ENCODE measurements at places on chromosomes 12 and 14.

- DNase-seq, result no peak
Observed at GRCh38 chr14:47277703-47278102, 397.7 kb downstream of the MDGA2 start.

DNA sequence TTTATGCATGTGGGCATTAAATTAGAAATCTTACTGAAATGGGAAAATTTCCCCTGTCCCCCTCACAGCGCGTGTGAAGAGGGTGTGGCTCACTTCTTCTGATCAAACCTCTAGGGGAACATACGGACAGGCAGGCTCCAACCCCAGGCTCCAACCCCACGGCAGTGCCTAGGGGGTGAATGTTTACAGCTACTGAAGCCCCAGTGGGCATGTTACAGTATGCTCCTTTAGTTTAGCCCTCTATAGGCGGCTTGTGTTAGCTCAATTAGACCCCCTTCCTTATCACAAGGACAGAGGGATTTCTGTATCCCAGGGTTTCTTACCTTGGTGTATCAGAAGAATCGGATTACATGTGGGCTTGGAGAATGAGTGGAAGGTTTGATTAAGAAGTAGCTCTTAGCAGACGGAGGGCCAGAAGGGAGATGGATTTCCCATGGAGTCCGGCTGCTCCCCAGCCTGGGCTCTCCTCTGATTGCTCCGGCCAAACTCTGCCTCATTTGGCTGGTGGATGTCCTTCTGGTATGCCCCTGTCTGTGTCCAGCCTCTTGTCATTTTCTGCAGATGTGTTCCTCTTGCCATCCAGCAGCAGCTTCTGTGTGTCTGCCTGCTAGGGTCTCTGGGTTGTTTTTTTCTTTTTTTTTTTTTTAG, 223.7 kb downstream of the TMTC2 start:
- no peak for DNase-seq

- DNase-seq, result no peak
Observed at GRCh38 chr14:47674543-47675465, 601 bp downstream of the MDGA2 start.

DNA sequence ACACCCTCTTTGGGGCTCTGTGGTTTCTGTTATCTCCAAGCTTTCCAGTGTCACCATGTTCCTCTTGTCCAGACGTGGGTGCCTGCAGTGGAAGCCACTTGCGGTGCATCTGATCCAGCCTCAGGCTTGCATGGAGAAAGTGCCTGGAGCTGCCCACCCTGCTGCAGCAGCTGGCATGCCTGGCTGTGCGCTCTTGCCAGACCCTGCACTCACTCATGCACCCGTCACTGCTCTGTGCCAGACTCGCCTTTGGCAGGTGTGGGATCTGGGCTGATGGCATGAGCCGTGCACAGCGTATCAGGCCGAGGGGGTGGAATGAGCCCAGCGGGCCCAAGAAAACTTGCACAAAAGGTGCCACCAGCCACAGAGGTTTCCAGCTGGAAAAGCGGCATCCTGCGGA, 105.1 kb downstream of the MNAT1 start:
- no peak for DNase-seq

DNA sequence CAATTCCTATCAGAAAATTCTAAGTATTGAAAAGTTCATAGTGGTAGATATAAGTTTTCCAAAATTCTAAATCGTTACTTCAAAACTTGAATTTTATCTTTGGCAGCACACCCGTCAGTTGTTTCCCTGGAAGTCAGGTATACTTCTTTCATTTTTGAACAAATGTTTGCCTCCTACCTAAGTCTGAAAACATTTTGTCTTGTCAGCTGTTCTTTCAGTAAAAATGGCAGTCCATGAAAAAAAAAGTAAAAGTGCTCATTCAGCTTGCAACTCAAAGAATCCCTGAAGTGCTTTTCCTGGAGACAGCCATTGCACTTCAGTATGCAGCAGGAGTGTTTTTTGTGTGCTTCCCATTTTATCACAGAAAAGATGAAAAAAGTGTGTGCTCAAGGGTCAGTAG, 130.1 kb upstream of the NEDD1 start:
- DNase-seq, result no peak

GRCh38 chr14:95541932-95542930, 7.4 kb downstream of the GLRX5 start:
- no peak for DNase-seq

- no peak for DNase-seq
Observed at GRCh38 chr12:92650228-92650822, 52.5 kb upstream of the PLEKHG7 start.

DNA sequence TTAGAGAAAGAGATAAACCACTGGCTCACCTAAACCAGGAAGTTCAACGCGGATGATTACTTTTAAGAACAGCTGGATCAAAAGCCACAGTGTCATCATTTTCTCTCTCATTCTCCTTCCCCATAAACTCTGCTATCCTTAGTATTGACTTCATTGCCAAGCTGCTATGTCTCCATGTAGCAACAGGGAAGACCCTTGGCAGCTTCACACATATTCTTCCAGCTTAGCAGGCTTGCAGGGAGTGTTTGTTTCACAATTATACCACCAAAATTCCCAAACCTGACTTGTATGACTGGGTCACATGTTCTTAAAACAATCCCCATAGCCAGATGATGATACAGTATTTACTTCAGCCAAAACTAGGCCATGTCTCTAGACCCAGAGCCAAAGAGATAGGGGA, 235.5 kb downstream of the PAWR start:
- DNase-seq, result no peak

DNA sequence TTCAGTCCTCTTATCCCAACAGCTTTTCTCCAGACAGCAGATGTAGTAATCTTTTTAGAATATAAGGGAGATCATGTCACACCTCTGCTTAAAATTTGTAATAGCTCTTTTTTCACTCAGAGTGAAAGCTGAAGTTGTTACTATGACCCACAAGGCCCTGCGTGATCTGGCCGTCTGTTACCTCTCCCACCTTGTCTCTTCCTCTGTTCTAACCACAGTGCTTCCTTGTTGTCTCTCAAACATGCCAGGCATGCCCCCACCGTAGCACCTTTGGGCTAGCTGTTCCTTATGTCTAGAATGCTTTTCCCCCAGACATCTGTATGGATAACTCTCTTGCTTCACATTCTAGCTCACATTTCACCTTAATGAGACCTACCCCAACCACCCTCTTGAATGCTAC, 6.5 kb downstream of the NECAP1 start:
- DNase-seq, result peak; percentile 22

GRCh38 chr12:1439201-1439600, 155.2 kb downstream of the FBXL14 start:
- DNase-seq, result no peak

- no peak for DNase-seq
Observed at GRCh38 chr12:106118-106591, 39.6 kb downstream of the IQSEC3 start.

GRCh38 chr12:72966684-72967083, 694.5 kb downstream of the TRHDE start:
- no peak for DNase-seq

DNA sequence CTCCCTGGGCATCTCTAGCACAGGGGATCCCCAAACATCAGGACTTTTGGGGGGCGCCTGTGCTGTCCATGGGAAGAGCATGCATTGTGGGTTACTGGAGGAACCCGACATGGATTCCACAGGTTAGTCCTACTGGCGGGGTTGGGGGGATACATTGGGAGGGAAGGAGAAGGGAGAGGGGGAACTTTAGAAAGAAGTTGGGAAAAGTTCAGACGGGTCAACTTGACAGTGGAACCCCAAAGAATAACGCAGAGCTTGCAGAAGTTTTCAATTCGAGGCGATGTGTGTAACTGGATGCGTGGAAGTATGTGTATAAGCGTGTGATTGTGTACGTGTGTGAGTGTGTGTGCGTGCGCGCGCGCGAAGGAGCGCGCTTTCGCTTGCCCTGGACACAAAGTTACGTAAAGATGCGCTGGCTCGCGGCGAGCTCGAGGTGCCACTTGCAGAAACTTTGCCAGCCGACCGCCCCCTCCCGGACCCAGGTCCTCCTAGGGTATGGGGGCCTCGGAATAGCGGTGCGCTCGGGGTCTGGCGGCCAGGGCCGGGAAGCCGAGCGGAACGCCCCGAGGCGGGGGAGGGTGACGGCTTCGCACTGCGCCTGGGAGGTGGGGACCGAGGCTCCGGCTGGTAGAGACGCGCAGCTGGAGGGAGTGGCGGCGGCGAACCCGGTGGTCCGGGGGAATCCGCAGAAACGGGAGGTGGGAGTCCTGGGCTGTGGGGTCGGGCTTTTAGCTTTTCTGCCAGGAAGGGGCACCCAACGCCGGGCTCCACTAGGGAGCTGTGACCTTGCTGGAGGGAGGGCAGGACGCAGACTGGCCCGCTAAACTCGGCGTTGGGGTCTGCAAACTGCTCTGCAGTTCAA, 669 bp downstream of the RFX4 start:
- DNase-seq, result no peak

DNA sequence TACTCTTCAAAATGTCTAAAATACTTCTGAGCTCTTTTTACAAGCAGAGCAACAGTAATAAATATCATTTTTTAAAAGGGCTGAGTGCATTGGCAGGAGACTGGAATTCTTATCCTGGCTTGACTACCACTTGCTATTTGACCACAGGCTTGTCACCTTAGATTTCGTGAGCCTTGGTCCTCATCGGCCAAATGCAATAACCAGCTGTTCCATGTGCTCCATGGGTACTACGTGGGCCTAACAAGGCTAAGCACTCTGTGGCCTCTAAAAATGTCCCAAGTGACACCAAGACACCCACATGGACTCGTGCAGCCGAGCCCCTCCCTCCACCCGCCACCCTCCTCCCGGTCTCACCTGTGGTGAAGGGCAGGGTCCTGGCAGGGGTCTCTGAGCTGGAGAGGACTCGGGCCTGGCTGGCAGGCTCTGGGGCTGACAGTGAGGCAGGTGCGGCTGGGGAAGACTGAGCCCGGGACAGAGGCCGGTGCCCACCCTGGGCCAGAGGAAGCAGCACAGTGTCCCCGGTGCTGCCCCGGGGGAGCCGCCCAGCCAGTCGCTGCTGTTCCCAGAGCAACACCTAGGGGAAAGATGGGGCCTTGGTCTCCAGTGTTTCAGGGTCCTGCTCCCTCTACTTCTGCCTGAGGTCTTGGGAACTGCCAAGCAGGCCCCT, 20.1 kb downstream of the SLC48A1 start:
- no peak for DNase-seq

GRCh38 chr12:906062-906585, 43.4 kb downstream of the RAD52 start:
- DNase-seq, result no peak

DNA sequence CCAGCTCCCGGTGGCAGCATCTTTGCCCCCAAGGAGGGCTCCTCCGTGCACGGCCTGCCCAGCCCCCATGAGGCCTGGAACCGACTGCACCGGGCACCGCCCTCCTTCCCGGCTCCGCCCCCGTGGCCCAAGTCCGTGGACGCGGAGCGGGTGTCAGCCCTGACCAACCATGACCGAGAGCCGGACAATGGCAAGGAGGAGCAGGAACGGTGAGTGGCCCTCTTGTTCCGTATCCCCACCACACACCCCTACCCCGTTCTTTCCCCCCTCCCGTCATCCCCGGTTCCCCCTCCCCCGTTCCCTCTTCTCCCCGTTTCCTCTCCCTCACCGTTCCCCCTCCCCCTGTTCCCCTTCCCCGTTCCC, 28.3 kb downstream of the LRCOL1 start:
- no peak for DNase-seq

- no peak for DNase-seq
Observed at GRCh38 chr12:92735131-92735721, 32.4 kb downstream of the PLEKHG7 start.

DNA sequence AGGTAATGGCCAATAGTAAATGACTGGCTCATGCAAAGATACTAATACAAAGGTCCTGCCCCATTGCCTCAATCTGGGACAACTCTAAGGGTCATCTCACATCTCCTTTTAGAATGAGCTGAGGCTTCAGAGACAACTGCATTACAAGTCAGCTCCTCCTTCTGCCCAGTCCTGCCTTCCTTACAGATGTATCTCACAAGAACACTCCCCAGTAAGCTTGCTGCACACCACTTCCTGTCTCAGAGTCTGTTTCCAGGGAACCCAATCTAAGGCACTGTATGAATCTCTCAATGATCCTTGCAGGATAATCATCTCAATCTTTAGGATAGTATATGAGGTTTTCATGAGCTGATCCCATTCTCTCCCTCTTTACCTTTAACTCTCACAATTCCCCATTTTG, 57.8 kb upstream of the ZDHHC17 start:
- DNase-seq, result no peak

- DNase-seq, result no peak
Observed at GRCh38 chr12:92105676-92106075, 40.0 kb downstream of the BTG1 start.

- DNase-seq, result no peak
Observed at GRCh38 chr14:41629876-41630275, 23.2 kb downstream of the LRFN5 start.

DNA sequence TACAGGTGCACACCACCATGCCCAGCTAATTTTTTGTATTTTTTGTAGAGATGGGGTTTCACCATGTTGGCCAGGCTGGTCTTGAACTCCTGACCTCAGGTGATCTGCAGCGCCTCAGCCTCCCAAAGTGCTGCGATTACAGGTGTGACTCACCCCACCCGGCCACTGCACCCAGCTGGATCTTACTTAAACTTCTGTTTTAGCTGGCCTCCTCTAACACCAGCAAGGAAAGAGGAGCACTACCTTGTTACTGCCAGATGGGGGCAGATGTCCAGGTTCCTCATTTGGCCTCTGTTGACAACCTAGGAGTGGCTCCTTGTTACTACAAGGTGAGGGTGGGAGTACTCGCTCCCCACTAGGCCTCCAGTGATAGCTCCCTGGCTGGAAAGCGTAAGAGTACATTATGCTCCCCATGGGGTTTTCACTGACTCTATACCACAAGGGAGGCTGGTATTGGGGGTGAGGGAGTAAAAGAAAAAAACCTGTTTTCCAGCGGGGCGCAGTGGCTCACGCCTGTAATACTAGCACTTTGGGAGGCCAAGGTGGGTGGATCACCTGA, 13.2 kb upstream of the ARF6 start:
- DNase-seq, result peak; percentile 41

GRCh38 chr14:48527832-48528231, 852.4 kb upstream of the MDGA2 start:
- no peak for DNase-seq

DNA sequence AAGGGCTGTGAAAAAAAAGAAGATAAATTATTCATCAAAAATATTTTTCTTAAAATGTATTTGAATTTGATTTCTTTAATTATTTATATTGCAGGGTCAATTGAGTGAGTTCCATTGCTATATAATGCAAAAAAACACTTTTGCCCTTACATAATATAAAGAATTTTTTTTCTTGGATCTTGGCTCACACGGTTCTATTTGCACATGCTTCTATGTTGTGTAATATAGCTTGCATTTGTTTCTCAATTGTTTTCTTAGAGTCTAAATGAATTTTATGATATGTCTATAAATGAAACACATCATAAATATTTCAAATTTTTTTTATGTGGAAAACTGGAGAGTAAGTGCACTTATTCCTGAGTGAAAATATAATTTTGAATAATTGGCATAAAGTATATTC, 694.2 kb downstream of the SLC6A15 start:
- no peak for DNase-seq

GRCh38 chr12:70756118-70756517, 118.9 kb upstream of the PTPRB start:
- no peak for DNase-seq

- no peak for DNase-seq
Observed at GRCh38 chr12:101696251-101697196, 916 bp upstream of the CHPT1 start.

Data from stimulated activated CD4-positive, alpha-beta T cell treated with anti-CD3 and anti-CD28 coated beads, Interleukin-4, amount 100 ng/mL, for 1 hour (primary cell).